Neural progenitor cell (in vitro differentiated cells): ENCODE measurements at places on chromosomes 3 and 15. TPM values are rescaled to one million over a fixed set of nuclear protein-coding genes. Genes with fewer than 3 reads are reported as not detected.

The NT5DC2 gene
- 210 and 364 TPM in 2 replicates for total RNA-seq

DNA sequence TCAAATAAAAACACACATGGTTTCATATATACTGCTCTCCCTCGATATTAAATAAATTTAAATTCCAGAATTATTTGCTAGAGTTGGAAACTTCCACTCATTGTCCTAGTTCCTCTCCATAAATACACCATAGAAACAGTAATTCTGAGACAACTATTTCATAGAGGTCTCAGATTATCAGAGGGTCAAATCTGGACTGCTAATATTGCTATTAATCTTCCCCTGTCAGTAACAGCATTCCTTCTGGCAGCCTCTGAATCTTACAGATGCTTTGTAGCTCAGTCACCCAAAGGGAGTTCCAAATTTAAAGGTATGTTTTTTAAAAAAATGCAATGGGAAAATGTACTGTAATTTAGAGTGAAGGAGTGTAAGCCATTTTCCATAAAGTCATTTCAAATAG is 428.8 kb downstream of the PYDC2 start:
- no peaks in the 10 kb centered on the region for H3K36me3 ChIP-seq
- peaks cover 6% of the 10 kb centered on the region for H3K4me1 ChIP-seq
- H3K27ac ChIP-seq = no peak overlapping the region
- H3K4me3 ChIP-seq = no peak overlapping the region

The LRRIQ4 gene
- total RNA-seq = not detected in 2 replicates

DNA sequence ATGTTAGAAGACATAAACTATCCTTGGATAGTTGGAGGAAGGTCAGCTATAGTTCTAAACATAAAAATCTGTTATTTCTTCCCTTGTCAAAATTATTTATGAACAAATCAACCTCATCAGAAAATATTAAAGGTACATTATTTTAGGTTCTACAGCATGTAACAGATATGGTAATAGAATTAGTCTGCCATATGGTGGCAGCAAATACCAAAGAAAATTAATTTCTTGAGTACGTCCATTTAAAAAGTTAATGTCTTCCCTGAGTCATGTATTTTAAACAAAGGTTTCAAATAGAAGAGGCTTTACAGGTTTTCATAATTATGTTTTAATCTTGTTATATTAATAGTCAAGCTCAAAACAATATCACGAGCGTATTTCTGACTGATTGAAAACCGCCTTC is 17.9 kb upstream of the ANKRD28 start:
- no peaks in the 10 kb centered on the region for H3K36me3 ChIP-seq
- no peaks in the 10 kb centered on the region for H3K4me1 ChIP-seq
- H3K27ac ChIP-seq = no peak overlapping the region

The LRRN1 gene
- total RNA-seq = 57.9 and 68.8 TPM in 2 replicates

GRCh38 chr15:34714476-34715121 is 40.2 kb downstream of the GJD2 start:
- no peaks in the 10 kb centered on the region for H3K27me3 ChIP-seq
- H3K4me3 ChIP-seq = no peak overlapping the region
- no peak overlapping the region for H3K27ac ChIP-seq
- no peak for DNase-seq
- H3K36me3 ChIP-seq = no peaks in the 10 kb centered on the region

GRCh38 chr15:100834731-100835130 is 44.9 kb upstream of the ALDH1A3 start:
- H3K4me1 ChIP-seq = no peaks in the 10 kb centered on the region
- H3K36me3 ChIP-seq = no peaks in the 10 kb centered on the region

- H3K27ac ChIP-seq = no peak overlapping the region
- H3K4me1 ChIP-seq = no peaks in the 10 kb centered on the region
Observed at GRCh38 chr3:144181062-144181461, 209.4 kb downstream of the DIPK2A start.

The CCRL2 gene
- not detected in 2 replicates for total RNA-seq
